ENCODE measurements at places on chromosomes 6 and 20.

GRCh38 chr6:7106752-7107577 is 796 bp upstream of the RREB1 start:
- no peak for DNase-seq

DNA sequence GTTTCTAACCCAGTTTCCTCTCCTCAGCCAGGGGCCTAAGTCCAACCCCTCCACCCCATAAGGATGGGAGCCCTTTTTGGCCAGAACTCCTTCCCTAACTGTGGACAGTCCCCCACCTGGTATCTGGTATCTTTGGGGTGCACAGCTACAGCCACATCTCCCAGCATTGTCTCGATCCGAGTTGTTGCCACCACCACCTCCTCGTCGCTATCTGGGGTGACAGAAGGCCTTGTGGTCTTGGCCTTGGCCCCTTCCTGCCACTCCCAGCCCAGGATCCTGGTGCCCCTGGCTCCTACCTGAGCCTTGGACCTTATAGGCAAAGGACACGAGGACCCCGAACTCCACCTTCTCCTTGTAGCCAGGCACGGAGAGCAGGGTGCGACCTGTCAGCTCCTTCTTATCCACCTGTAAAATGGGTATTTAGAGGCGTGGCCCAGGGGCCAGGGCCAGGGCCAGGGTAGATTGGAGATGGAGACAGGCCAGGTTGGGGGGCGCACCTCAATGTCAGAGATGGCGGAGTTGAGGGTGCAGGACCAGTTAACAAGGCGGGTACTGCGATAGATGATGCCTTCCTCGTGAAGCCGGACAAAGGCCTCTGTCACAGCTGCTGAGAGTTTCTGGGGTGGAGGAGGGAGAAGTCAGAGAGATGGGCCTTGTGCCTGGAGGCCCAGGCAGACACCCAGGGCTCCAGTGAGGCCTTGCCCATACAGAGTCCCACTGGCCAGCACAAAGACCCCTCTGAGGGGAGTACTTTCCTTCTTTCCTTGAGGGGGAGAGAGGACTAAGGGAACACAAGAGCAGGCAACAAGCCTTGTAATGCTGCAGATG is 7.2 kb upstream of the VWA7 start:
- DNase-seq, result no peak

- DNase-seq, result no peak
Observed at GRCh38 chr6:167985911-167986595, 11.4 kb upstream of the KIF25 start.

DNA sequence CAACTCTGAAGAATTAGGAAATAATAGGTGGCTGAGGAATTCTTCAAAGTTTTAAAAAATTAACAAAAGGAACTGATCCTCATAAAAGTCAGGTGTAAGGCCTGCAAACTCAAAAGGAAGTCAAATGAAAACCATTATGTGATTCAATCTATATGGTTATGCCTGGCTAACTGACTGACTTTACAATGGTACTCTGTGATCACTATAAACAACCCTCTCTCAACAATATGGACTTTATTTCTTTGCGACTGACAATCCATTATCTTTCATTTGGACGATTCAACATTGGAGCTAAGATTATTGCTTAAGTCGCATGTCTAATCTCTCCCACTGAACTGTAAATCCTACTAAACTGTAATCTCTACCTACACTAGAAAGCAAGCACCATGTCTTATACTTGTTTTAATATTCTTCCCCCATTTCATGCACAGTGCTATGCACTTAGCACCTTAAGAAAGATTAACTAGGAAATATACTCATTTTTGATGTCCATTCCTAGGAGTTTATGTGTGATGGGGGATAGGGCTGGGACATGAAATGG is 1.4 kb downstream of the STK38 start:
- no peak for DNase-seq

- DNase-seq, result no peak
Observed at GRCh38 chr20:41173791-41174341, 36.5 kb downstream of the PLCG1 start.

DNA sequence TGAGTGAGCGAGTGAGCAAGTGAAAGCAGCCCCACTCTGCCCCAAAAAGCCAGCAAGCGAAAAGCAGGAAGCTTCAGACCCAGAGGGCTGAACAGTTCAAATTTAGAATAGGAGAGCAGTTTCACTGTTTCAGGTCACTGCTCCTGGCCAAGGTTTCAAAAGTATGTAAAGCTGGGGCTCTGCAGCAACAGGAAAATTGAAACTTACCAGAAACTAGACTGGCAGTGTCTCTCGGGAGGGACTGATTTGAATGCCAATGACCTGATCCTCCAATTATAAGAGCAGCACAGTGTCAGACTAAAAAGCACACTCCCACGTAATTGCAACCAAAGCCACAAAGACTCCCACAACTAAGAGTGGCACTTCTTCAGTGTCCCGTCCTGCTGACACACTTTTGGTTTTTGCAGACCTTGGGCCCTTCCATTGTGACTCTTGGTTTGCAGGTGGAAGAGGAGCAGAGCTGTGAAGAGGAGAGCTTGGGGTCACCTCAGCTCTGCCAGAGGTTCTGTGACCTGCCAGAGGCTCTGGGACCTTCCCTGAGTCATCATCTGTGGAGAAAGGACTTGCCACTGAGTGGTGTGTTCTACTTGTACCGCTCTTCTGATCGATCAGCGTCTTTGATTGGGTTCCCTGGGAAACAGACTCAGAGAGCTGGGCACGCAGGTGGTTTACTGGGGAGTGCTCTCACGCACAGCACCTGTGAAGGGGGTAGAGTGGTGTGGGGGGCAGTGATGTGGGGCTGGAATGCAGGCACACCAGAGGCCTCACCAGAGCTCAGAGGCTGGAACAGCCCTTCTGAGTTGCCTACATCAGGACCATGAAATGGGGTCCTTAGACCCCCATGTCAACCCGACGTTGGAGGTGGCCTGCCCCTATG is 52.7 kb upstream of the PTGIS start:
- no peak for DNase-seq

GRCh38 chr6:100809346-100809745 is 71.8 kb downstream of the ASCC3 start:
- DNase-seq, result no peak

DNA sequence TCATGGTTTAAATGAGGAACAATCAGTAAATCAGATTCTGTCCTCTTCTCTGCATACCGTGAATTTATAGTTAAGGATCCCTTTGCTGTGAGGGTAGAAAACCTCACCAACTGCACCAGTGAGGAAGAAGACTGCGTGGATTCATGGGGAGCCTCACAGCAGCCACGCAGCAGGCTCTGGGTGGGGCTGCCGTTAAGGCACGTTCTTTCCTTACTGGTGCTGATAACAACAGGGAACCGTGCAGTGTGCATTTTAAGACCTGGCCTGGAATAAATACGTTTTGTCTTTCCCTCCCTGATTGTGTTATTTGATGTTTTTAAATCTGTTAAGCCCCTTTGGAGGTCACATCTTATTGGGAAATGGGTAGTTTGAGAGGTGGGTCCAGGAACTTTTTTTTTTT is 17.6 kb upstream of the MYLK2 start:
- DNase-seq, result no peak
